Stimulated activated CD4-positive, alpha-beta T cell treated with anti-CD3 and anti-CD28 coated beads, Interleukin-1b, Interleukin-23, amount 100 ng/mL, for 1 hour (primary cell): ENCODE measurements at places on chromosomes 2 and 18.

DNA sequence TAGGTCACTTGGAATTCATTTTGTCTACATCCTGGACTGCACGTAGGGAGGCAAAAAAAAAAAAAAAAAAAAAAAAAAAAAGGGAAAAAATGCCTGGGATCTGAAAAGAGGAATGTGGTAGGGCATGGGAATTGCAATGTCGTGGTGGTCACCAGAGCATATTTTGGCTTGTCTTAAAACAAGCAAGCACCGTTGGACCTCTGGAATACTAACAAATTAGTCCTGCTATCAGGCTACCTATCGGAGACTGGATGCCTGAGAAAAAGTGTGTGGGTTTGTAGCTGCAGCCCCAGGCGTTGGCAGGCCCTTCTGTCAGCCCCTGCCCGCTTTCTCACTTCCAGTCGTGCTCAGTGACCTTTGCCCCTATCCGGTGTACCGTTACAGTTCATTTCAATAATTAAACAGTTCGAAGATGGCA, 588.5 kb upstream of the ZEB2 start:
- DNase-seq, result no peak

GRCh38 chr2:71558300-71559051, 105.1 kb downstream of the DYSF start:
- DNase-seq, result no peak

- no peak for DNase-seq
Measured at GRCh38 chr2:85309699-85310321, 18.0 kb downstream of the TGOLN2 start.

- DNase-seq, result no peak
Measured at GRCh38 chr2:204503869-204504268, 41.4 kb upstream of the PARD3B start.

- DNase-seq, result no peak
Measured at GRCh38 chr18:61882296-61883004, 10.4 kb downstream of the RNF152 start.

DNA sequence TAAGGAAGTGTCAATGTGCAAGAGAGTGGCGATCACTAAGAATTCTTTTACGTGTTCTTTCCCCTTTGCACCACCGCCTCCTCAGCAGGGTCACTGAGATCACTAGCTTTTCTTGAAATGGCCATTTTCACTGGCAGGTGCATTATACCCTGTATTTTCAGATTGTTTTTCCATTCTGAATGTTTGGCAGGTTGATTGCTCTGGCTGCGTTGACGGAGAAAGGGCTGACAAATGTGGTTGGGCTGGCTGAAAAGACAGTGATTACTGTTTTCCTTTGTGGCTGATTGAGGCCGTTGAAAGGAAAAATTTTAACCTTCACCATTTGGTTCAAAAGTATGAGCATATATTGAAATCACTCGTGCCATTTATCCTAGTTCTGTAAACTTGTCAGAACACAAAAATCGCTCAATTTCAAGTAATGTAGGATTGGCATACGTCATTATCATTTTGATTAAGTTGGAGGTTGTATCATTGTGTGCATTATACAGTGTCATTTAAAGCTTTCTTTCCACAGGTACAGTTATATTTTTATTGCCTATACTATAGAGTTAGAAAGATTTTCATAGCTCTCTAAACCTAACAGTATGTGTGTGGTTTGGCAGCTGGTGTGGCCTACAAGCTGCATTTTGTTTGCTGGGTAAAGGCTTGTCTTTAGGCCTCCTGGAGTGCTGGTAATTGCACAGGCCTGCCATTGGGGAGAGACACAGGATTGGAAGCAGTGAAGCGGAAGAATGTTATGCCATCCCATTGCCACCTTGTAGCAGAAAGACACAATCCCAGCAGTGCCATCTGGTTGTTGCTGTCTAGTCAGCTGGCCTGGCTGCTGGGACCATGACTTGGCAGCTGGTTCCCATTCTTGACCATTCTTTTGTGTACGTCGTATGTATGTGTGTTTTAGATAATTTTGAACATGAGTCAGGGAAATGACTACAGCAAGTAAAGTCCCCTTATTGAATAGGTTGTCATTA, 36.7 kb downstream of the DYNC1I2 start:
- DNase-seq, result no peak

DNA sequence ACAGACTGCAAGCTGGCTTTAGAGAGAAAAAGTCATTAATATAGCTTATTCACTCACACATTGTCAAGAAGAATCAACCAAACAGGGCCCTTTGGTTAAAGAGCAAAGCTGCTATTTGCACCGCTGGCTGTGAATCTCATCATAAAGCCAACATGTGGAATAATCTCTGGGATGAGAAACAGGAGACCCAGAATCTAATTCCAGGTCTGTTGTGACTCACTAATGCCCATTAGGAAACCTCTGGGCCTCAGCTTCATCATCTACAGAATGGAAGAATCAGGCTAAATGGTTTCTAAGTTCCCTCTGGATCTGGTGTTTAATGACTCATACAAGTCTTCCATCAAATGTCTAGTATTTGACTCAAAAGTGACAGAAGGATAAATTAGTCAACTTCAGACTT, 591.7 kb upstream of the DDX18 start:
- no peak for DNase-seq

- DNase-seq, result no peak
Measured at GRCh38 chr2:51633073-51633472, 601.1 kb upstream of the NRXN1 start.

- no peak for DNase-seq
Measured at GRCh38 chr18:63363951-63364350, 3.1 kb downstream of the KDSR start.

GRCh38 chr2:160584972-160585494, 91.4 kb upstream of the RBMS1 start:
- no peak for DNase-seq

- no peak for DNase-seq
Measured at GRCh38 chr18:9135912-9136314, 668 bp upstream of the ANKRD12 start.

DNA sequence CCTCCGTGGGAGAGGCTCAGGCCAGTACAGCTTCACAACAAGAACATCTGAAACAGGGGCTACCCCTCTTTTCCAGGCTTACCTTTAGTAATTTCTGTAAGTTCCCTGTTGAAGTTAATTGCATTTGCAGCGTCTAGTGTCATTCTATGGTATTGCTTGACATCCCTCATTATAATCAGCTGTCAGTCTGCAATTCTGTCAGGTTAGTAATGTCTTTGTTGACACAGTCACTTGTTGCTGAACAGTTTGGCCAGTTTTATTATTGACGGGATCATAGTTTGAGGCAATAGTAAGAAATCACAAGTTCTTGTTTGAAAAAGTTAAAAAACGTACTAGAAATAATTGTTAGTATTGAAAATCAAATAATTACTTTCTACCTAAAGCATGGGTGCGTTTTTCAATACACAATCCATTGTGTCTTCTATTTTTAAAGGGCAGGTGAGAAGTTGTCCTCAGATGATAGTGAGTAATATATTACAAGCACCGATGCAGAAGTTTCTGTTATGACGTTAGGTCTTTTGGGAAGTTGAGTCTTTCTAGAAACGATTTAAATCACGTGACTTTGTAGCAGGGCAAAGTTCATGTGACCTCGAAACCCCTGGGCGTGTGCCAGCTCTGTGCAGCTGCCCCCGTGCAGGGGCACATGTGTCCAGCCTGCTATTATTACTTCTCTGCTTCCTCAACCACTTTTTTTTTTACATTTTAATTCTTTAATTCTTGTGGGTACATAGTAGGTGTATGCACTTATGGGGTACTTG, 49.5 kb upstream of the MBP start:
- no peak for DNase-seq

DNA sequence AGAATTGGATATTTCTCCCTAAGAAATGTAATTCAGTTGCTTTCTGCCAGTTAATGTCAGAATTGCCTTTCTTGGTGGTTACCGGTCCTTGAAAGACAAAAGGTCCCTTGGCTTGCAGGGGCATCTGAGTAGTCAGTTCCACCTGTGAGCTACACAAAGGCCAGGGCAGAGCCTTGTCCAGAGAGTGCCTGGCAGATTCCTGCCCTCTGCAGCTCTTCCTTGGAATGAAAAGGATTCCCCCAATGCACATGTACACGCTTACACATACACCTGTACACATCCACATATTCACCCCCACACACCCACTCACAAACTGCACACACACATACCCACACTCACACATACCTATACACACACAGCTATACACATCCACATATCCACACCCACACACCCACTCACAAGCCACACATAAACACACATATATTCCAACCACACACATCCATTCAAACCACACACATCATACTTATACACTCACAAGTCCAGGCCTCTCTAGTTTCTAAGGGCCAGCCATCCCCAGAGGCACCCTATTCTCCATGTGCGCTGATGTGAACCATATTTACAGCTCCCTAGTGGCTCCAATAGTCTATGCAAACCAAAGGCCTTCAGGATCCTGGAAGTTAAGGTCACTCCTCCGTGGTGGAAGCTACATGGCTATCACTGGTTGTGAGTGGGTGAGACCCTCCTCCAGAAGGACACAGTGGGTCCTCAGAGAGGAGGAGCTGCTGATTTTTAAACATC, 9.6 kb downstream of the CYRIA start:
- DNase-seq, result no peak

DNA sequence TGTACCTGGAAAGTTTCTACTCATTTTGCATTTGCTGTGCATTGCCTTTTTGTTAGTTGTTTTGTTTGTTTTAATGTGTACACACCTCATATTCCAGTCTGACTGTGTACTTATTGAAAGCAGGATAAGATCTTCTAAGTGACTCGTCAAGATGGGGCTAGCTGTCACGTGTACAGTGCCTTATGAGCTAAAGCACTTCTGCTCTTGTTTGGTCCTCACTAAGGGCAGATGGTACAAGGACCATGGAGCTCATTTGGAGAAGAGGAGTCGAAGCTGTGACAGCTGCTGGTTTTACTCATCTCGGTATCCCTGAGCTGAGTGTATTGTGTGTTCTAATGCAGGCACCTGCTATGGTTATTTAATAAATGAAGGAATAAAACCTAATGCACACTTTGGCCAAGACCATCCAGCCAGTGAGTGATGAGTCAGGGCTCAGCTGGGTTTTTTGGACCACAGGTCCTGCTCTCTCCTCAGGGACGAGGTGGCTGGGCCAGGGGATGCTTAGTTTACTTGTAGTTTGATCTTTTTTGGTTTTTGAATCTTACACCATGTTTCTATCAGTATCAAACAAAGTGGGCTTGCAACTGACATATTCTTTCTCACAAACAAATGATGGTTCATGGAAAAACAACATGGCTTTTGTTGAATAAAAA, 152.5 kb upstream of the APCDD1 start:
- no peak for DNase-seq

- no peak for DNase-seq
Measured at GRCh38 chr2:66957198-66957597, 439.9 kb upstream of the ETAA1 start.

GRCh38 chr2:45011621-45012602, 2.7 kb upstream of the SIX2 start:
- no peak for DNase-seq

GRCh38 chr2:55951533-55951932, 28.0 kb upstream of the EFEMP1 start:
- DNase-seq, result no peak

- no peak for DNase-seq
Measured at GRCh38 chr2:1233281-1233680, 180.0 kb upstream of the TPO start.

DNA sequence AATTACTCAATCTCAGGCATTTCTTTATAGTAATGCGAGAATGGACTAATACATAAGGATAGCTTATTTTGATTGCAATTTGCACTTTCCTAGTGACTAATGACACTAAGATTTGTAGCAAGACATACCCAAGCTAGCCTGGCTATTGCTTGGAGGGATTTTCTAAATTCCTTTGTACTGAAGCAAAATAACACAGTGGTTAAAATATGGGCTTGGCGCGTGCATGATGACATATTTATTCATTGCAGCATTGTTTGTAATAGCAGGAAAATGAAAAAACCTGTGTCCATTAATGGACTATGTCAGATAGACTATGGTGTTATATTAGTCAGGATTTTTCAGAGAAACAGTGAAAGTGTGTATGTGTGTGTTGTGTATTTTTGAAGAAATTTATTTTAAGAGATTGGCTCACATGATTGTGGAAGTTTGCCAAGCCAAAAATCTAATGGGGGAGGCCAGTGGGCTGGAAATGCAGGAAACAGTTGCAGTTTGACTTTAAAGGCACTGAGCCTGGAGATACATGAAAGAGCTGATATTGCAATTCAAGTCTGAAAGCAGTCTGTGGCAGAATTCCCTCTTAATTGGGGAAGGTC, 16.7 kb upstream of the LAPTM4A start:
- no peak for DNase-seq

DNA sequence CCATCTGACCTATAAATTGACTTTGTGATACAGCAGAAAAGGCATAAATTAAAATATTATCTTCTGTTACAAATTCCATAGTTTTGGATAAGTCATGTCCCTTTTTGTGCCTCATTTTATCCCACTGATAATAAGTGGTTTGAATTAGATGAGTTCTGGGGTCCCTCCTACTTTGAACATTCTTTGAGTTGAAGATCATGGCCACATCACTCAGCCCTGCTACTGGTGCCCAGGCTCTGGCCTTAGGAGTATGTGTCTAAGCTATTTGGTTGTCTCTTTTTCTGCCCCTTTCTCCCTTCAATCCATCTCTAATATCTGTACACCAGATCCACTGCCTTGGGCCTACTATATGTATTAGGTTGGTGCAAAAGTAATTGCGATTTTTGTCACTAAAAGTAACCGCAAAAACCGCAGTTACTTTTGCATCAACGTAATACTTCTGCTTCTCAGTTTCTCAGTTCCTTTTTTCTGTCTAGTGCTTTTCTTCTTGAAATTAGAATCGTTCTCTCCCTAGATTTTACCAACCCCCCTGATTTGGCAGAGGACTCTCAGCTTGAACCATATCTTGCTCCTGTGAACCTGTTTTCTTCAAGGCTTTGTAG, 362.5 kb upstream of the TNP1 start:
- DNase-seq, result no peak

DNA sequence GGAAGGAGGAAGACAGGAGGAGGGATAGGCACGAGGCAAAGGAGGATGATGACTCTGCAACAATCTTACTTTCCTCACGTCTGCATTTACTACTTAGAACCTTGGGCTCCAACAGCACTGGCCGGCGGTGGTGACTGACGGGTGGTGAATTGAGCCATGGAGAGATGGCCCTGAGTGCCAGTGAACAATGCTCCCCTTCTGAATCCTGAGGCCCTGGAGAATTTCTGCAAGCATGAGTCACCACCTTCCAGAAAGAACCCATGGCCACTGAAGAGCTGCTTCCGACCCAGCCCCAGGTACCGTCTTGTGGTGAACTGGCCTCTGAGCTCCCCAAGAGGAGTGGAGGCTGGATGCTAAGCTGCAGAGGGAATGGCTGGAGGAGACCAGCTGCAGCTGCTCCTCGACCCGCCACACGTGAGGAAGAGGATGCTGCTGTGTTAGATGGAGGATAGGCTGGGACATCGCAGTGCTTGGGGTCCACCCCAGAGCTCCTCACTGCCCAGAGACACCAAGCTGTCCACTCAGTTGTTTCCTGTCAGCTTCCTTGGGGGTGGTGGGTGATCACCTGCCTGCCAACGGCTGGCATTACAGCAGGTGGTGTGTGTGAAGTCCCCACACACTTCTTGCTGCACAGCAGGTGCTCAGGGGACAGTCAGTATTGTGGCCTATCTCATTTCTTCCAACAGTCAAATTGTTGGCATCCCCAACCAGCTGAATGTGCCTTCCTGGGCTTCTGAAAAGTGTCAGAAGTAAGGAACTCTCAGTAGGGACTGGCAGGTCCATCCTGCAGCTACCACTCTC, 186.5 kb upstream of the ID2 start:
- no peak for DNase-seq
